ENCODE measurements at places on chromosomes 5 and 9.

- DNase-seq, result no peak
Measured at GRCh38 chr5:109418712-109419352, 9.1 kb upstream of the PJA2 start.

GRCh38 chr5:60297658-60298057, 402.3 kb downstream of the DEPDC1B start:
- no peak for DNase-seq

- no peak for DNase-seq
Measured at GRCh38 chr5:65693121-65693520, 28.8 kb downstream of the SGTB start.

- DNase-seq, result no peak
Measured at GRCh38 chr5:103216137-103216536, 42.4 kb upstream of the MACIR start.

GRCh38 chr5:55471468-55471867, 63.3 kb downstream of the PLPP1 start:
- no peak for DNase-seq

DNA sequence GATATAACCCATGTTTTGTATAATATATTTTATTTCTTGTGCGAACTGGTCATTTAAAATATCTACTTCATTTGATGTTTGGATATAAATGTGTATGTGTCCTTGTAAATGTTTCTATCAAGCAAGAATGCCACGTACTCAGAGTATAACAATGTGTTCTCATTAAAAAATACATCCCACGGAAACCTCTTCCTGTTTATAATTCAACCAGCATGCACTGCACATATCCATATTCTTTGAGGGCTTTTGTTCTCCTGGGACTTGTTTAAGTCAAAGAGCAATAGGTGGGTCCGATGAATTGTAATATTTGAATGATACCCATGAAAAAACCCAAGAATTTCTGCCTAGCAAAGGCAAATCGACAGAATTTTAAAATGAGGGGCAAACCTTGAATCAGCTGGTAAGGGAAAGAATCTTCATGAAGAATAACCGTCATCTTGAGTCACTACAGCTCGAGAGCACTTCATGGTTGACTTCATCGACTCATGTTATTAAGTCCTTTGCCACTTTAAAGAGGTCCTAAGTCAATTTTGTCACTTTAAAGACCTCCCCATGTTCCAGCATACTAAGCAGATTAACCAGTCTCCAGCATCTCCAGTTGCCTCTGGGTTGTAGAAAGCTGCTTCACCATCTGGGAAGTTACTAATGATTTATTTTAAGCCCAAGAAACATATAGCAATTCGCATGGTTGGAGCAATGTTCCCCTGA, 80.6 kb downstream of the NPR3 start:
- no peak for DNase-seq

- DNase-seq, result no peak
Measured at GRCh38 chr5:140800816-140801493, at the start of gene PCDHA3. Gene PCDHA3 (plus strand): TSS chr5:140801057.

DNA sequence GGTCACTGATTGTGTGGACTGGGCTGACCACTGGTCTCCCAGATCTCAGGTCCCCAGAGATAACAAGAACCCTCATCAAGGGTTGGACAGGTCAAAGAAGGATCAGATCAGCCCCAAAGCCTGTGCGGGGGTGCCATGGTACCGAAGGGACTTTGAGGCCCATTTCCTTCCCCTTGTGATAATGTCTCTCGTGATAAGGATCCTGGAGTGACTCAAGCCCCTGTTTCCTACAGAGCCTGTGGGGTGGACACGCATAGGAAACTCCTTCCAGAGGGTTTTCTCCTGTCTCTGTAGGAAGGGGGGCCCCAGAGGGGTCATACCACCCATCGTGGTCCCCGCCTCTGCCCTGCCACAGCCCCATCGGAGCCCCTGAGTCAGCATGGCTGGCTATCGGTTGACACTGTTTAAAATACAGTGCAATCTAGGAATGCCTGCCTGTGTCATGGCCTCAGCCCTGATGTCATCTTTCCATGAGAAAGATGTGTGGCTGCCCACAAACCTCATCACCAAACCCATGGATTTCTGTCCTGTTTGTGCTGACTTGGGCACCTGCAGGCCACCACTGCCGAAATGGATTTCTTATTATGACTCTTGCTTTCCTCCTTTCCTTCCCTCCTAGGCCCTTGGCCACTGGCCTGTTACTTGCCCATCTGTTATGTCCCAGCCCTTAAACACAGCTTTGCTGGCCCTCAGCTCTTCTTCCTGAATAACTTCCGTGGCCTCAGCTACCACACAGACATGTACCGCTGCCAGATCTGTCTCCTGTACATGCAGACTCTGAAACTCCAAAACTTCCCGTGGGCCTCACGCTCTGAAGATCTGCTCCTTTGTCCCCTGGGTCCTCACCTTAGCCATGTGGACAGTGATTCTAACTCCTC, 2.9 kb upstream of the CSF2 start:
- no peak for DNase-seq

GRCh38 chr5:78215972-78216371, 78.5 kb downstream of the AP3B1 start:
- DNase-seq, result no peak

DNA sequence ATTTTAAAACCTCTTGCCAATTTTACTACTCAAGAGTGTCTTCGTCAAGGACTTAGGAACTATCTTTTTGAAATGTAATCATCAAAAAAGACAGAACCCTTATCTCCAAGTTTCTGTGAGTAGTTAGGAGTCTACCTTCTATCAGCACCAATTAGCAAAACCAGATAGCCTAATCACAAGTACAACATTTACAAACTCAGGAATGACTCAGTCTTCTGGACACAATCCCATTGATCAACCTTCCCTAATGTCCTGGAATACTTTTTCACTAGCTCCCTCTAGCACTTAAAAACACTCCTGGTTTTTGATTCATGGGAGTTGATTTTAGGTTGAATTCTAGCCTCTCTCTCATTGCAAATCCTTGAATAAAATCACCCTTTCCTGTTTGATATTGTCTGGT, 680.7 kb downstream of the PRR16 start:
- no peak for DNase-seq

- DNase-seq, result no peak
Measured at GRCh38 chr9:12759761-12760160, 15.1 kb upstream of the LURAP1L start.
